Kidney (tissue), 22 donors: ENCODE measurements at places on chromosomes 12 and 14. TPM values are rescaled to one million over a fixed set of nuclear protein-coding genes. Genes with fewer than 3 reads are reported as not detected.

LRRIQ1 gene
- total RNA-seq = 8.5 TPM

DNA sequence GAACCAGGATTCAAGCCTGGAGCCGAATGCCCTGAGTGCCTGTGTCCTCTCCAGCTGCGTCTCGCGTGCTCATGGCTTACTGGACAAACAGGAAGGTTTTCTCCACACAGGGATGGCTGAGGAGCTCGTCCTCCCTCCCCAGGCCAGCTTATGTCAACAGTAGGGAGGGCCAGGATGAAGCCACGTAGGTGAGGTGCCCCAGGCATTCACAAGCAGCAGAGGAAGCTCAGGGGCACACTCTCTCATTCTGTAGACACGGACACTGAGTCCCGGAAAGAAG, 49.3 kb downstream of the TRPV4 start:
- no peaks in the 10 kb centered on the region for H3K27me3 ChIP-seq
- no peak for DNase-seq
- peaks cover 22% of the 10 kb centered on the region for H3K36me3 ChIP-seq

DNA sequence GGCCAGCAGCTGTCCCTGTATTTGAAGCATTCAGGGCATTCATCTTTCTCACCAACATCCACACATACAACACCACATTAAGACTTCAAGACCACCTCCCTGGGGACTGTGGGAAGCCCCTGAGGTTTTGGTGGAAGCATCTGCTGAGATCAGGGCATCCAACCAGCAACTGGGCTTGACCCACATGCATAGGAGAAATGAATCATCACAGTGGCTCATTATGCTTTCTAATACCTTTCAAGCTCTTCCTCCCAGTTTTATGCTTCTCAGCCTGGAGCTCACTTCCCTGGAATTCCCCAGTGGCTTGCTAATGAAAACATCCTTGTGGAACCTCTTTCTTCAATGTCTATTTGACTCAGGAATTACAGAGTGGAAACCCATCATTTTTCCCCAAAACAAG, 21.4 kb upstream of the CMKLR1 start:
- H3K36me3 ChIP-seq = no peaks in the 10 kb centered on the region
- H3K4me3 ChIP-seq = no peak overlapping the region
- no peak for DNase-seq
- H3K27me3 ChIP-seq = no peaks in the 10 kb centered on the region

- H3K4me3 ChIP-seq = no peak overlapping the region
- H3K36me3 ChIP-seq = no peaks in the 10 kb centered on the region
- no peaks in the 10 kb centered on the region for H3K4me1 ChIP-seq
- no peak for DNase-seq
Measured at GRCh38 chr14:86942936-86943335, 1050.0 kb downstream of the GALC start.

OR4K13 gene
- not detected for total RNA-seq

- no peak overlapping the region for H3K27ac ChIP-seq
- DNase-seq = no peak
- H3K27me3 ChIP-seq = no peaks in the 10 kb centered on the region
- no peaks in the 10 kb centered on the region for H3K4me1 ChIP-seq
- no peak overlapping the region for H3K4me3 ChIP-seq
Measured at GRCh38 chr12:114820796-114821195, 136.8 kb upstream of the TBX3 start.

GTF2A1 gene
- 27.0 TPM for total RNA-seq

GRCh38 chr14:61705017-61705416, 9.7 kb downstream of the HIF1A start:
- no peaks in the 10 kb centered on the region for H3K27me3 ChIP-seq
- no peaks in the 10 kb centered on the region for H3K36me3 ChIP-seq
- peaks cover 9% of the 10 kb centered on the region for H3K4me1 ChIP-seq
- no peak for DNase-seq
- no peak overlapping the region for H3K27ac ChIP-seq
- no peak overlapping the region for H3K4me3 ChIP-seq

DNA sequence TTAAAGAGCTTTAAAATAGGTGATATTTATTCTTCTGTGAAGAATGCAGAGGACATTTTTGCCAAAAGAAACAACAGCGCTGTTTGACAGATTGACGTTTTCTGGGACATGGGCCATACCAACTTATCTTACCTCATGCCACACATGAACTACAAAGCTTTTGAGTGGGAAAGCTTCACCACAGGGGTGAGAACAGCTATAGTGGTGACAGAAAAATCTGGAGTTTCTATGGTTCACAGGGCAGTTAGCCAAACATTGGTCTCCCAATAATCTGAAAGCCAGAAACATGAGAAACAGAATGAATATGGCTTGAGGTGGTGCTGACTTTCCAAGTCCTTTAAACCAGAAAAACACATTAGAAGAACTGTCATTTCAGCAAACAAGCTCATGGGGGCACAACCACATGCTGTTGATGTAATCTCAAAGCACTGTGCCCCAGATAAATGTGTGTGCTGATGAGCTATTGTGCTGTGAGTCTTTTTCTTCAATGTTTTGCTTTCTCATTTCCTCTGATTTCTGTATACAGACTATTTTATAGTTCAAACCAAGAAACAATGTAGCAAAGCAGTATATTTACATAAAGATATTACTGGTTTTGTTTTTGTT, 905.4 kb downstream of the SLC16A7 start:
- no peak overlapping the region for H3K27ac ChIP-seq
- no peak for DNase-seq
- H3K4me1 ChIP-seq = no peaks in the 10 kb centered on the region
- no peaks in the 10 kb centered on the region for H3K36me3 ChIP-seq

DNA sequence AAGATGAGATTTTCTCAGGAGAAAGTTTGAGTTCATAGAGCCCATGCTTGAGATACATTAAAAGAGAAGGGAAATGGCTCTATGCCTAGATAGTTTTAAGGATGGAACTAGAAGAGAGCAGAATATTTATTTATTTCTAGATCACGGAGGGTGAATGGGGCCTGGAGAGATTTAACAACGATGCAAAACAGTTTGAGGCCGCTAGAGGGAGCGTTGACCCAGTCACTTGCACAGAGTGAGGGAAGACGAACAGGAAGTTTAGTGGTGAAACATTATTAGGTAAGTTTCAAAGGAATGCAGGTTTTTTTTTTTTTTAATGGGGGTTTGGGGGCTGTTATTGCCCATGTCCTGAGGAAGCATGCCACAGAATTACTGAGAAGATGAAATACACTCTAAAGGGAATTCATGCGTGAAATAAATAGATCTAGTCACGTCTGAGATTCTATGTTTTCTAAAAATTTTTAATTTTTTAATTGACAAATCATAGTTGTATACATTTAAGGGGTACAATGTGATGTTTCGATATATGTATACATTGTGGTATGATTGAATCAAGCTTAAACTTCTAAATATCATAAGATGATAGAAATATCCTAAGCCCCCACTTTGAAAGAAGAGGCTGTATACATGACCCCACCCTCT, 14.8 kb upstream of the PPP1R1A start:
- H3K27me3 ChIP-seq = no peaks in the 10 kb centered on the region
- H3K36me3 ChIP-seq = no peaks in the 10 kb centered on the region
- H3K4me3 ChIP-seq = no peak overlapping the region
- no peaks in the 10 kb centered on the region for H3K4me1 ChIP-seq
- peak; percentile 86 for DNase-seq

MDM2 gene
- total RNA-seq = 103 TPM

SERPINA5 gene
- 85.1 TPM for total RNA-seq

- no peak overlapping the region for H3K27ac ChIP-seq
- H3K4me1 ChIP-seq = no peaks in the 10 kb centered on the region
- no peak overlapping the region for H3K4me3 ChIP-seq
- no peaks in the 10 kb centered on the region for H3K27me3 ChIP-seq
- H3K36me3 ChIP-seq = no peaks in the 10 kb centered on the region
Measured at GRCh38 chr12:27814851-27815591, 35.0 kb upstream of the MANSC4 start.

SMIM41 gene
- total RNA-seq = 0.31 TPM

IAPP gene
- total RNA-seq = not detected

DNA sequence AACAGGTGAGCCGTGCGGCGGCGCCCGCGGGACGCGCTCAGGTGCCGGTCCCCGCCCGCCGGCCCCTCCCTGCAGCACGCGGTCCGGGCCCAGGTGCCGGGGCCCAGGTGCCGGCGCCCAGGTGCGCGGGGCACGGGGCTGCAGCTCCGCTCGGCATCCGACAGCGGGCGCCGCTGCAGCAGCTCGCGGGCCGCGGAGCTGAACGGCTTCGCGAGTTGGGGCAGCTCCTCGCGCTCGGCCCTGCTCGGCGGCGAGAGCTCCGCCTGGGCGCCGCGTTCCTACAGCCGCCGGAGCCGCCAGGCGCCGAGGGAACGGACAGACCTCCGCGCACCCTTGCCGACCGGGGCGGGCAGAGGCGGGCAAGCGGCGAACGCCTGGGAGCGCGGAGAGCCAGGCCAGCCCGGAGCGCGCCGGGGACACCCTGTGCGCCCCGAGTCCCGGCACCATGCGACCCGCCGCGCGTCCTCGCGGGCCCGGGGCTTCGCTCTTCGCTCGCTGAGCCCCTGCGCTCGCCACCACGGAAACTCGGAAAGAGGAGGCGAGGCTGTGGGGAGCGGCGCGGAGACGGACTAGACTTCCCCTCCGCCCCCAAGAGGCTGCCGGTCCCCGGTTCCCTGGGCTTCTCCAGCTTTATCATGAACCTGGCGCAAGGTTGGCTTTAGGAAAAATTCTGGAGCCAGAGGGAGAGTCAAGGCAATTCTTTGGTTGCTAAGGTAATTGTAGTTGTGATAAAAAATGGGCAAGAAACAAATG, at the start of gene RGS6:
Gene RGS6, plus strand, starts transcription at position 201 of the 753 bp plus-strand sequence.
- H3K27me3 ChIP-seq = peaks cover 25% of the 10 kb centered on the region
- no peaks in the 10 kb centered on the region for H3K36me3 ChIP-seq
- no peak within 1 kb of the TSS for H3K27ac ChIP-seq
- peak; percentile 52 for DNase-seq
- no peaks in the 10 kb centered on the region for H3K4me1 ChIP-seq

DNA sequence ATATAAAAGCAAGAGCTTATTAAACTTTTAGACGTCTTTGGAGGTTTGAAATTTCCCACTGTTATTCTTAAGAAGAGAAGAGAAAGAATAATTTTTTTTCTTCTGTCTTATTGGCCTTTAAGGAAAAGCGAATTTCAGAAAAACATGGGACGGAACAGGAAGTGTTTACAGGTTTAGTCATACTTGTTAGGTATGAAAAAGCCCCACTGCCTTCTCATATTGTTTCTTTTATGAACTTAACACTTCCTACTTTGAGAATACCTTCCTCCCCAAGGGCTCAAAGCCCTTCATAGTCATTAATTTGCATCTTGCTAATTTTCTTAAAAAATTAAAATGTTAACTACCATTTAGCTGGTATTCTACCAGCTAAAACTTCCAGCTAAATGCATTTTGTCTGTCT, 82.0 kb downstream of the ETV6 start:
- H3K4me1 ChIP-seq = no peaks in the 10 kb centered on the region
- H3K27me3 ChIP-seq = no peaks in the 10 kb centered on the region
- no peak overlapping the region for H3K4me3 ChIP-seq
- H3K36me3 ChIP-seq = no peaks in the 10 kb centered on the region

DNA sequence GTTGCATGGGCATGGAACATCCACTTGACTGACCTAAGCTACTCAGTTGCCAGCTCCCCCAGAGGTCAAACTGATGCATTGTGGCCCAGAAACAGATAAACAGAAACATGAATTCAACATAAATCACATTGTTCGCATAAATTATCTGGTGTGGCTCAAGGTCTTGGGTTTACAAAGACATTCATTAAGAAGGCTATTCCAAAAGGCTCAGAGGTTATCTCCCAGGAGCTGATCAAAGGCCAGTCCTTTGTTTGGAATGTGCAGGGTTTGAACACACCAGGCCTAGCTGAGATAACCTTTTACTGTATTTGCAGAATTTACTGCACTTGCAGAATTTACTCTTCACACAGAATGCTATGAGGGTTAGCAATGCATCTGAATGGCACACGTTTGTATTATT, 96.4 kb upstream of the DCD start:
- no peak overlapping the region for H3K4me3 ChIP-seq
- H3K4me1 ChIP-seq = no peaks in the 10 kb centered on the region
- H3K27me3 ChIP-seq = no peaks in the 10 kb centered on the region
- no peak overlapping the region for H3K27ac ChIP-seq
- no peak for DNase-seq

DNA sequence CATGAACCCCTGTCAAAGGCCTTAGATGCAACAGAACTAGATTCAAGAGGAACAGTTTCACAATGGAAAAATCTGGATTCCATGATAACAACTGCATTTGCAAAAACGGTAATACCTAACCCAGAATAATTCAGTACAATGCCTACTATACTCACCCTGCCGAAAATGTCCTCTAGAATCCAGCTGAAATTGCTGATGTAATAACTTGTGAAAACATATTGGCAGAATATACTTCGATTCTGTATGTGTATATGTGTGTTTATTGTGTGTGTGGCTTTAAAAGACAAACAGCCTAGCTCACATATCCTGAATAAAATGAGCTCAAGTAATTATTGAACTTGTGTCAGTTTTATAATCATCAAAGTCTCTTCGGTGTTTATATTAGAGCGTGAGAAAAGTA, 46.0 kb downstream of the PHLDA1 start:
- no peak overlapping the region for H3K27ac ChIP-seq
- H3K27me3 ChIP-seq = no peaks in the 10 kb centered on the region
- H3K4me3 ChIP-seq = no peak overlapping the region
- no peak for DNase-seq
- no peaks in the 10 kb centered on the region for H3K36me3 ChIP-seq
- H3K4me1 ChIP-seq = no peaks in the 10 kb centered on the region

- no peaks in the 10 kb centered on the region for H3K27me3 ChIP-seq
- peaks cover 6% of the 10 kb centered on the region for H3K4me1 ChIP-seq
- DNase-seq = no peak
- no peak overlapping the region for H3K4me3 ChIP-seq
- no peak overlapping the region for H3K27ac ChIP-seq
Measured at GRCh38 chr14:104712881-104713734, 10.9 kb upstream of the ADSS1 start.

ABHD12B gene
- total RNA-seq = not detected

DNA sequence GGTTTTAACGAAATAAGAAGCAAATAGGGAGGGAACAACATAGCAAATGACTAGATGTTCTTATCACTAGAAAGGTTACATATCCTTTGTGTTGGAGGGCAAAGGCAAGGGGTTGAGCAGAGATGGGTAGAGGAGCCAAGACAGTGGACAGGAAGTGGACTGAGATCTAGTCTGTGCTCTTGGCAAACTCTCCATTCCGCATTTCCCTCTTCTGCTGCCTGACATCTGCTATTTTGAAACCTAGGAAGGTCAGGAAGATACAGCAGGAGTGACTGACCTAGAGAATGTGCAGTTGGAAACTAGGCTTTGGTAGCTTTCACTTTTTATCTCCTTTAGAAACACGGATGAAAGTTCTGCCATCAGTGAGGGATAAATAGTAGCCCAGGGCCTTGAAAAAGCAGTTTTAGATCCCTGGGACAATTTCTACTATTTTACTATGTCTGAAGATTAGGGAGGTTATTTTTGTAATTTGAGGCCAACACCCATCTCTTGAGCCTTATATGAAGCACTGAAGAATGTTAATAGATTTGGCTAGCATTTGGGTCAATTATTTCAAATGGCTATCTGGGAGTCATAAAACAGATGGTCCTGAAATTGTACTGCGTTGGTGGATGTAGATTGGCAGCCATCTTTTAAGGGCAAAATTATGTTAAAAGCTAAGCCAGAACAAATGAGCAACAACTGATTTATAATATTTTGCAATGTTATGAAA, 410.3 kb downstream of the PCNX1 start:
- H3K27ac ChIP-seq = no peak overlapping the region
- H3K4me1 ChIP-seq = peaks cover 6% of the 10 kb centered on the region
- no peak for DNase-seq
- H3K4me3 ChIP-seq = no peak overlapping the region
- H3K36me3 ChIP-seq = no peaks in the 10 kb centered on the region
